ENCODE measurements at places on chromosomes 4 and X.

GRCh38 chr4:87497578-87497977, 31.6 kb downstream of the SPARCL1 start:
- no peak for DNase-seq

GRCh38 chr4:169626331-169627282, 6.2 kb downstream of the CLCN3 start:
- no peak for DNase-seq

- DNase-seq: peak; percentile 70
Measured at GRCh38 chr4:1033840-1034551, 22.6 kb downstream of the FGFRL1 start.

GRCh38 chr4:57191523-57192034, 81.4 kb upstream of the IGFBP7 start:
- peak; percentile 8 for DNase-seq

- no peak for DNase-seq
Measured at GRCh38 chr4:184641022-184641421, 8.2 kb downstream of the CASP3 start.

DNA sequence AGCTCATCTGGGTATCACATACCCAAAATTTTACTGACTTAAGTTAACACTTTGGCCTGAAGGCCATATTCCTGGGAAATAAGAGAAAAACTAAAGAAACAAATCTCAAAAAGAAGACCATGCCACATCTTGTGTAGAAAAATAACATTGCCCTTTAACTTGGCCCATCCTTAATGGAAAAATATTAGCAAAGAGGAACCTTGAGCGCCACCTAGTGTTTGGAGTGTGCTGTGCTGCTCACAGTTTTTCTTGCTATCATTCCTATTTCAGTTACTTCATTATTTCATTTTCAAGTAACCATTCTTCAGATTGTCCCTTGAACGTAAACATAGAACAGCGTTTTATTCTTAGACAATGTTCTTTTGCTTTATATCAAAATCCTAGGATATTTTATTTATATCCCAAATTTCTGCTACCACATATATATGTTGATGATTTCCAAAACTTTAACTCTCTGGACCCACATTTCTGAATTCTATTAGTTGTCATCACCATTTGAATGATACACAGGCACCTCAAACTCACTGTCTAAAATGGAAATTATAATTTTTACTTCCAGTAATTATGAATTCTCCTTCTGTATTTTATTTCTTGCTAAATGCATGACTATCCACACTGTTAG, 999.0 kb upstream of the ADGRL3 start:
- DNase-seq: peak; percentile 55

DNA sequence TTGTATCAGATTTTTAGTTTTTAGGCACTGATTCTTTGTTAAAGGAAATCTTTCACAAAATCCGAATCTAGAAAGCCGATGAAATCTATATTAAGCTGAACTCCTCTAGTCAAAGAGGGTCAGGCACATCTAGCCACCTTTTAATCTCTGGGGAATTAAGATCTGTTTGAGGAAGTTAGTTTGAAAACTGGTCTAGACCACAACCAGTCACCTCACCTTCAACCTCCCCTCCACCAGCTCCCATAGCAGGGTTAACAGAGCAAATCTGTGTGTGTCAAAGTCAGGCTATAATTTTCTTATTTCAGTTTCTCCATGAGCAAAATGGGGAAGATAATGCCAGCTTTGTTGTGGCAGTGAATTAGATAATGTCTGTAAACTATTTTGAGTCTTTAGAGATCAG, 110.0 kb upstream of the IGFBP7 start:
- no peak for DNase-seq

DNA sequence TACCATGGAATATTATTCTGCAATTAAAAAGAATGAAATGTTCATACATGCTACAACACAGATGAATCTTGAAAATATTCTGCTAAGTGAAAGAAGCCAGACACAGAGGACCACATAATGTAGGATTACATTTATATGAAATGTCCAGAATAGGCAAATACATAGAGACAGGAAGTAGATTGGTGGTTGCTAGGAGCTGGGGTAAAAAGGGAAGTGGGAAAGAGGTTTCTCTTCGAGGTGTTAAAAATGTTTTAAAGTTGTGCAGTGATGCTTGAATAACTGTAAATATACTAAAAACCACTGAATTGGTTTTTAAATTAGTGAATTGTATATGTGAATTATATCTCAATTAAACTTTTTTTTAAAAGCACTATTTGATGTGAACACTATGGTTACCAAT, 3.6 kb upstream of the NXT2 start:
- no peak for DNase-seq

DNA sequence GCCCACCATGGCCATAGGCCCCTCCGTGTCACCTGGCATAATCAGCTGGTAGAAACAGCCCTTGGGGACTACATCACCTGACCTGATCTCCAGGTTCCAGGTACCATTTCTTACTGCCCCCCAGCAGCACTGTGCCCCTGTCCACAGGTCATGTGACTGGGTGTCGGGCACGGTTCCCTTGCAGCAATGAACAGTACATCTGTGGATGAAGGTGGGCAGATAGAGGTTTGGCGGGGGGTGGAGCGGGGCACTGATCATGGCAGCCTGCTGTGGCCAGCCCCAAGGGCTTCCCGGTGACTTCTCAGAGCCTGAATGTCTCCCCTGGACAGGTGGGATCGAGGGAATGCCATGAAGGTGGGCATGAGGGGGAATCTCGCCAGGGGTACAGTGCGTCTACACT, 37.8 kb downstream of the TRMT44 start:
- DNase-seq: no peak

- no peak for DNase-seq
Measured at GRCh38 chr4:48153791-48154550, 19.9 kb upstream of the TXK start.

GRCh38 chr4:26080870-26081628, 167.0 kb downstream of the SMIM20 start:
- no peak for DNase-seq

Data from EH (cell line).